ENCODE measurements at places on chromosomes 7 and 10. TPM values are rescaled to one million over a fixed set of nuclear protein-coding genes. Genes with fewer than 3 reads are reported as not detected.

Gene DENND2A
- under 0.01 TPM for total RNA-seq

Gene CELF2
- total RNA-seq: 23.2 TPM

Gene OGDHL
- total RNA-seq: 0.16 TPM

Gene SAMD9
- total RNA-seq: 13.0 TPM

Gene TCERG1L
- not detected for total RNA-seq

Gene PNPLA8
- 34.0 TPM for total RNA-seq

Gene RBP4
- total RNA-seq: not detected

Gene PRR15
- total RNA-seq: 0.06 TPM

Gene HMX2
- not detected for total RNA-seq

Gene SRRM3
- total RNA-seq: 2.5 TPM

Gene SFRP4
- total RNA-seq: not detected

Gene TWNK
- total RNA-seq: 3.7 TPM

Gene KLF14
- not detected for total RNA-seq

Gene FAM25C
- not detected for total RNA-seq

Gene ORC5
- 11.2 TPM for total RNA-seq

Gene TMEM236
- 0.32 TPM for total RNA-seq

Gene TECTB
- not detected for total RNA-seq

Gene CARD11
- total RNA-seq: 0.32 TPM

Gene CLDN3
- 2.6 TPM for total RNA-seq

Gene LRIT1
- total RNA-seq: not detected

Gene TMEM139
- not detected for total RNA-seq

Gene TUBB8
- total RNA-seq: not detected

Gene OR2A12
- not detected for total RNA-seq

Gene GJC3
- total RNA-seq: 0.16 TPM

Gene RPEL1
- total RNA-seq: not detected

Gene SPDYE2B
- total RNA-seq: not detected

Gene LRRD1
- total RNA-seq: under 0.01 TPM

Gene CHAT
- not detected for total RNA-seq

Gene GNAT3
- total RNA-seq: not detected

Gene CUBN
- total RNA-seq: 14.9 TPM

Gene PTCD1
- 5.8 TPM for total RNA-seq

Gene KEL
- under 0.01 TPM for total RNA-seq

Gene ASB15
- total RNA-seq: not detected

Gene SLC25A40
- total RNA-seq: 4.5 TPM

Gene TSPAN13
- 44.4 TPM for total RNA-seq

Gene POU6F2
- not detected for total RNA-seq

Gene CLRN3
- not detected for total RNA-seq

Gene CACNA2D1
- total RNA-seq: 12.8 TPM

Gene MNX1
- total RNA-seq: not detected

Gene GSTO2
- total RNA-seq: 0.31 TPM

Gene HGF
- total RNA-seq: 0.82 TPM

Gene PODXL
- 189 TPM for total RNA-seq

Gene PNLIPRP1
- not detected for total RNA-seq

Gene MRPL43
- total RNA-seq: 38.6 TPM

Data from bladder microvascular endothelial cell (primary cell).